HTR-8/SVneo (cell line): ENCODE measurements at places on chromosomes 6 and 20.

- DNase-seq = no peak
Observed at GRCh38 chr6:1231941-1232340, 80.0 kb upstream of the FOXQ1 start.

DNA sequence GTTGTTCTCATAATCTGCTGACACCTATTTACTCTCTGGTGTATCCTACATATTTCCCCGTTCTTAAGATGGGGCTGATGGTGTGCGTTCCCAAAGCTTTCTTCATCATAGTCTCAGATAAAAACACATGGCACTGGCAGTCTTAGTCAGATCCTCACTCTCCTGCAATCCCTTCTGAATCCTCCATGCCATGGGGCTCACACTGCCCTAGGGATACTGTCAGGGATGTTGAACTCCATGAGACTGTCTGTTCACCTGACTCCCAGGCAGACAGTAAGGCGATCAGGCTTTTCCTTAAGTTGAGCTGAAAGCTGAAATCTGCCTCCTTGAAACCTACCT is 76.0 kb downstream of the SLX4IP start:
- peak; percentile 14 for DNase-seq

- no peak for DNase-seq
Observed at GRCh38 chr20:43948455-43948854, 33.8 kb downstream of the TOX2 start.

DNA sequence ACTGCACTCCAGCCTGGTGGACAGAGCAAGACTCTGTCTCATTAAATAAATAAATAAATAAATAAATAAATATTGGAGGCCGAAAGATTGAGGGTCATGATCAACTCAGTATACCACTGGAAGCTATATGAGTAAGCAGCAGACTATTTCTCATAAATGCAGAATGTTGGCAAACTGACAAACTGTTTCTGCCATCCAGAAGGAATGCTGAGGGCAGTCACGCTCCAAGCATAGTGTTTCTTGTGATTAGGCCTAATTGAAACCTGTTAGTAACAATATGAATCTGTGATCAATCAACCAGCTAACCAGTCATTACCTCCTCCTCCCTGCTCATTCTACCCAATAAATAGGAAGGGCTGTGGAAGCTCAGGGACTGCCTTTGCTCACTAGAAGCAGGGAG is 15.2 kb upstream of the KCNK15 start:
- DNase-seq = peak; percentile 75

DNA sequence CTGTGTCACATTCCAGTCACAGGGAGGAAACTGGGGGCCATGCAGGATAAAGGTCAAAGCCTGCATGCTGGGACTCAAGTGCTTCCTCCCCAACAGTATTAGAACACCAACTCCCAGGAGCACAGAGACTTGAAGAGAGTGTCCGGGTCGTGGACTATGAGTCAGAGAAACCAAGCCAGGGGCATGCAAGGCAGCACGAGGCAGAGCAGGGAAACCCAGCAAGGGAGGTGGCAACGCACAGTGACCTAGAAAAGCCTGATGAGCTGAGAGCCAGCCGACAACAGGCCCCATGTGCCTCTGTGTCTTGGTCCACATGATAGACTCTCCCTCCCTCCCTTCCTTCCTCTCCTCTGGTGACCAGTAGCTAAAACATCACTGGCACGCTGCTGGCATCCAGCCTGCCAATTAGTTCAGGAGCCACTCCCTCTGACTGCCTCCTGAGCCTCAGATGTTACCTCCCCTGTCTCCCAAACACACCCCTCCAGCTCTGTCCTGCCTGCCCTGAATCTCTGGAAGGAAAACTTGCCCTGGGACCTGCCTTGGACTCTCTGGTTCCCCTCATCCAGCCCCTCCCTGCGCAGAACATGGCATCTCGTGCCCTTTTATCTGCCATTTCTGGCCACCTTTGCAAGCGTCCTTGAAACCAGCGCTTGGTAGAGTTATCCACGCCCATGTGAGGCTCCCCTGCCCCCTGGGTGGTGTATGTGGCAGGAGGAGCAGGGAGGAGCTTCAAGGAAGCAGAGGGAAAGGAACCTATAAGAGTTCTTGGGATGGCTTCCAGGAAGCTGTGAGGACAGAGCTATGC is 16.2 kb upstream of the RNF39 start:
- no peak for DNase-seq

GRCh38 chr6:50819466-50819903 is 814 bp downstream of the TFAP2B start:
- DNase-seq = no peak

DNA sequence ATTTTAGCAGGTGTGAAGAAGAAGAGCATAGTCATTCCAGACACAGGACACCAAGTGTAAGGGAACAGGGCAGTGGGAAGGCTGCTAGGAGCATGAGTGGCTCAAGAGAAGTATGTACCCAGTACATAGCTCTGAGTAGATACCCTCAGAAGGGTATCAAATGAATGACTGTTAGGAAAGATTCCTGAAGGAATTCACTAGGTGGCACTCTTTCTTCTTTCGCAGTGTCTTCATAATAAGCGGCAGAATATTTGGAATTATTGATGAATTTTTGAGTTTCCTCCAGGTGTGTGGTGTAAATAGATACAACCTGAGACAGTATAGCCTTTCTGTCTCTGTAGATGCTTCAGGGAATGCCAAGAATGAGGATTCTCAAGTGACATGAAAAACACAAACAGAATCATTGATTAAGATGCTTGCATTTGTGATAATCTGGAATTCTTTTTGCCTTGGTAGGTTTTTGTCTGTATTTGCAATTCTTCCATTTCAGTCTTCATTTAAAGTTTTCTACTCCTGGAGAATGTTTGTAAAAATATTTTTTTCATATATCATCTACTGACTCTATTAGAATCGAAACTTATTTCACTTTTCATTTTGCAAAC is 264.3 kb upstream of the RIMS1 start:
- DNase-seq = peak; percentile 5

DNA sequence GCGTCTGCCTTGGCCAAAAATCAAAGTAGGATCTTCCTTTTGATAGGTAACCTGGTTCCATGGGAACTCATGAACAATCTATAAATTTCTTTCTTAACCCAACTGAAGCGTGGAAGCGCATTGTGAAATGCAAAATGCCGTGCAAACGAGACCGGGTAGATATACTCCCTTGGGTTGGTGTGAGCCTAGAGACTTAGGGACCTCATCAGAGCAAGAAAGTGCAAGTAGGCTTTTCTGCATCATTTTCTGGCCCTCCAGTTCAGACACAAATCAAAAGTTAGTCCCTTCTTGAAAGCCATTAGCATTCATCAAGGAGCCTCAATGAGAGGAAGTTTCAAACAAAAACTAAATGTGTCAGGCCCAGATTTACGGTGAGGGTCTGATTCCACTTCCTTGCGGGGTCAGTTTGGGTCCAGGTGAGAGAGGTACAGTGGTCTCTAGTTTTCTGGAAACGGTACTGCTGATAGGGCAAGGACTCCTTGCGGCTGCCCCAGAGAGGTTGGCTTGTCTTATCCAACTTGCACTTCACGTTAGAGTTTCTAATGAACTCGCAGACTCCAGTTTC is 5.3 kb upstream of the ZNF184 start:
- no peak for DNase-seq
